ENCODE measurements at places on chromosomes 13 and 19.

DNA sequence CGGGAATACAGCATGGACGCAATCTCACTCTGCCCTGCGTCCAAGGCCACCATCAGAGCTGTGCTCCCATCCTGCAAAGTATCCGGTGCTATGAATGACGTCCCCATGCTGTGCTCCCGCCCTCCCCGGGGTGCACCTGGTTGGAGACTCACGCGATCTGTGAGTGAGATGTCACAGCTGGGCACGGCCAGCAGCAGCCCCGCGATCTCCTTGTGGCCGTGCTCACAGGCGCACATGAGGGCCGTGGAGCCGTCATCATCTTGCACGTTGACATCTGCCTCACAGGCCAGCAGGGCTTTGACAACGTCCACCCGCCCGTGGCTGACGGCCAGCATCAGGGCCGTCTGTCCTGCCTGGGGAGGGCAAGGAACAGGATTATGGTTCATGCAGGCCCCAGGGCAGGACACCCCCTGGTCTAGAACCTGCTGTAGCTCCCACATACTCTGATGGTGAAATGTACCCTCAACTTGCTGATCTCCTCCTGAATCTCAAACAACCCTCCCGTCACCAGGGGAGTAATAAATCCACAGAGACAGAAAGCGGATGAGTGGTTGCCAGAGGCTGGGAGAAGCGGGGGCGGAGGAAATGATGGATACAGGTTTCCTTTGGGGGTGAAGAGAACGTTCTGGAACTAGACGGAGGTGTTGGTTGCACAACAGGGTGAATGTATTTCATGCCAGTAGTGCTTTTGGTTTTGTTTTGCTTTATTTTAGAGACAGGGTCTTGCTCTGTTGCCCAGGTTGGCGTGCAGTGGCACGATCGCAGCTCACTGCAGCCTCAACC is 14.5 kb upstream of the SPC24 start:
- DNase-seq = no peak

DNA sequence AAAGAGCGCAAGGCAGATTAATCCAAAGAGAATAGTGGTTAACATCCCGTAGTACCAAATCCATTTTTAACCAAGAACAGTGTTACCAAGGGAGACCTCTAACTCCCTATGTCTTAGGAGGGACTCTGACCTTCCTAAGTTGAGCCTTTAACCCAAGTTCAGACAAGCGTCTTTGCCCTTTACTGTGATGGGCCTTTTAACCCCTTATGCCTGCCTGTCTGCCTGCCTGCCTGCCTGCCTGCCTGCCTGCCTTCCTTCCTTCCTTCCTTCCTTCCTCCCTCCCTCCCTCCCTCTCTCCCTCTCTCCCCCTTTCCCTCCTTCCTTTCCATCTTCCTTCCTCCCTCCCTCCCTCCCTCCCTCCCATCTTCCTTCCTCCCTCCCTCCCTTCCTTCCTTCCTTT is 32.6 kb downstream of the CEACAM1 start:
- DNase-seq = no peak

GRCh38 chr19:48681127-48681470 is 8.3 kb upstream of the NTN5 start:
- peak; percentile 32 for DNase-seq

GRCh38 chr13:20132052-20132634 is 28.7 kb downstream of the GJA3 start:
- DNase-seq = no peak

GRCh38 chr19:50602496-50602895 is 34.3 kb upstream of the LRRC4B start:
- DNase-seq = no peak

- no peak for DNase-seq
These were observed 1.9 kb upstream of the EDDM13 start for GRCh38 chr19:56270676-56271075.

- peak; percentile 64 for DNase-seq
These were observed 11.6 kb upstream of the ASF1B start for GRCh38 chr19:14147797-14148605.

GRCh38 chr19:6533746-6534418 is 3.1 kb downstream of the TNFSF9 start:
- DNase-seq = no peak

DNA sequence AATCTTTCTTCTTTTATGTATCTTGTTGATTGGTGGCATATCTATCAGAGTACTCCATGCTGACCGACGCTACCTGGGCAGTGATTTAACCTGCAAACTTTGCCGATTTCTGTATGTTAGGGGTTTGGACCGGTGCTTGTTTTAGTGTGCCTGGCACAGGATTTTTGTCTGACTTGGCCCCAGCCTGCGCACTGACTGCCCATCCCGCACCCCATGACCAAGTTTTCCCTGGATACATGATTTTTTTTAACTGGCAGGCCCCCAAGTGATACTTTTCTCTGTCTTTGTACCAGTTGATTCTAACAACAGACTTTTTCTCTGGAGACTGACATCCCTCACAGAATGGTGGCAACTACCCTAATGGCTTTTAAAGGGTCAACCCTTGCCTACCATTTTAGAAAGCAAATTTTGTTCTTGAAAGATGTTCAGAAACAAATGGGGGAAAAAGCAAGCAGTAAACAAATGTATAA is 69.0 kb upstream of the C1QTNF9B start:
- no peak for DNase-seq

DNA sequence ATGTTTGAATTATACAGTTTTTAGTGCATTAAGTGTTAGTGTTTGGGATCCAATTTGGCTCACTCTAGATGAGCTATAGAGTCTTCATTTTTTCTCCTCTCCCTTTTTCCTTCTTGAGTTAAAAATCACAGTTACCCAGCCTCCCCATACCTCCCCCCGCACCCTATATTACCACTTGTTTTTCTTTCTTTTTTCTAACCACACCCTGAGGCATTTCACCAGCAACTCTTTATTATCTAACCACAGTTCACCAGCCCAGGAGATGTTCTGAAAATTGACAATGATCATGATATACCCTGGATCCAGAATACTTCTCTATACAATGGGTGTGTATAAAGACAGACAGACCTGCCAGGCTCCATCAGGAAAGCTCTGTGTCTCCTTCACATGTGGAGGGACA is 86.5 kb upstream of the UBL3 start:
- no peak for DNase-seq
